ENCODE measurements at places on chromosomes 3 and 15.

DNA sequence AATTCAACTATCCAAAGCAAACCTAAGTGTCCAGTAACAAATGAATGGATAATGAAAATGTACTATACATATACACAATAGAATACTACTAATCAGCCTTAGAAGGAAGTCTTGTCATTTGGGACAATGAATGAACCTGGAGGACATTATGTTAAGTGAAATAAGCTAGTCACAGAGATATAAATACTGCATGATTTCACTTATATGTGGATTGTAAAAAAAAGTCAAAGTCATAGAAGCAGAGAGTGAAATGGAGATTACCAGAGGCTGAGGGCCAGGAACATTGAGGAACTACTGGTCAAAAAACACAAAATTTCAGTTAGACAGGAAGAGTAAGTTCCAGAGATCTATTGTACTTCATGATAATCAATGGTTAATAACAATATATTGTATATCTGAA, 33.6 kb downstream of the MYO5A start:
- DNase-seq: no peak

- DNase-seq: no peak
These were observed 27.9 kb downstream of the CD276 start for GRCh38 chr15:73712107-73712506.

DNA sequence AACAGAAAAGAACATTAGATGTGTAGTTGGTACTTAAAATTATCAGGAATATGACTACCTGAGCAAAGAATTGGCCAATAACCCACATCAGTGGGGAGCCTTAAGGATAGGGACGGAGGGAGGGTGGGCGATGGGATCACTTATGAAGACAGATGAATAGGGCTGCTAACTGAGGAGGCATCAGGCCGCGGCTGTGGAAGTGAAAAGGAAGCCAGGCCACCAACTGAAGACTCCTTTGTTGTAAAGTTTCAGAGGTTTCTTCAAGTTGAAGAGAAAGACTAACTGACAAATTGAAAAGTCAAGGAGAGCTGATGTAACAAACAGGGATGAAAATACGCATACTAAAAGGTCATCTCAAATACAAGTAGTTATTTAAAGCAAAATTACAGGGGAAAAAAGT, 135.6 kb upstream of the BHLHE40 start:
- DNase-seq: no peak

DNA sequence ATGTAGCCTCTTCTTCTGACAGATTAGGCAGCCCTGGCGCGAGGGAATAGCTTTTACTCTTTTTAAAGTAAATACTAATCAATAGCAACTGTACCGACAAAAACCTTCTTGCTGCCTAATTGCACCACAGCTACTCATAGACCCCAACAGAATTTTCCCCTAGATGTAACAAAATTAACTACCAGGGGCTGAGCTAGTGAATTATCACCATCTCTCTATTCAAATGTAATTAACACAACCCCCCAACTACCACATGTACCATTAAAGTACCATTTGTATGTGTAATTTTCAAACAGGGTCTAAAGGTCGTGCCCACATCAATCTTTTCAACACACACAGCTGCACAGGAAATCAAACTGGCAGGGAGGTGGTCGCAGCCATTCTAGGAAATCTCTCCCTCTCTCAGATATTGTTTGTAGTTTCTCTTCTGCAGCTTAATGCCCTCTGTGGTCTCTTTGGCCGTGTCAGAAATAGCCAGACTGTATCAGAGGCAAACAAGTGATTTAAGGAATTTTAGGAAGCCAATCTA, 322.9 kb downstream of the RORA start:
- DNase-seq: no peak

DNA sequence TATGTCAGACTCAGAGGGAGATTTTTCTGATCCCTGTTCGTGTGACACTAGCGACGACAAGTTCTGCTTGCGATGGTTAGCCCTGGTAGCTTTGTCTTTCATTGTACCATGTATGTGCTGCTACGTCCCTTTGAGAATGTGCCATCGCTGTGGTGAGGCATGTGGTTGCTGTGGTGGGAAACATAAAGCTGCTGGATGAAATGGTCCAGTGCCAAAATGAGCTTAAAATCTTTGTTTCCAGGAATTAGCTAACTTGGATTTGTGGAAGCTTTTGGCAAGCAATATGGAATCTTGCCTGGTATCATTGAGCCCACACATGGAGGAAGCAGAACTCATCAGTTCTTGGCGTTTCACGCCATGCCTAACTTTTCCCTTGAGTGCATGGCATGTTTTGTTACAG, 98.8 kb downstream of the SPRED1 start:
- no peak for DNase-seq

DNA sequence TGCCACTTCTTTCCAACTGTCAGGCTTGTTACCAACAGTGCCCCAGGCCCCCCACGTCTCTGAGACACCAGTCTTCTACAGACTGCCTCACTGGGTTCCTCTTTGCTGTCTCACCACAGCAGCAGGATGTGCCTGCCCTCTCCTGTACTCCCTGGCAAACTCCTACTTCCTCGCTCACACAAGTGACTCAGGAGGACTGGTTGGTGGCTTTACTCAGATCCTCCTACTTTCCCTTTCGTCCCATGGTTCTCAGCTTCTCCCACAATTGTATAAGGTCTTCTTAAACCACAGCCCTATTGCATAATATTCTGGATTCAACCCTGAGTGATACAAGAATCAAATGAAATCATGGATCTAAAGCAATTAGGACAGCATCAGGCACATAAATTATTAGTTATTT, 246.6 kb upstream of the PROK2 start:
- DNase-seq: no peak

- no peak for DNase-seq
These were observed 78.1 kb upstream of the RNF7 start for GRCh38 chr3:141659821-141660613.

DNA sequence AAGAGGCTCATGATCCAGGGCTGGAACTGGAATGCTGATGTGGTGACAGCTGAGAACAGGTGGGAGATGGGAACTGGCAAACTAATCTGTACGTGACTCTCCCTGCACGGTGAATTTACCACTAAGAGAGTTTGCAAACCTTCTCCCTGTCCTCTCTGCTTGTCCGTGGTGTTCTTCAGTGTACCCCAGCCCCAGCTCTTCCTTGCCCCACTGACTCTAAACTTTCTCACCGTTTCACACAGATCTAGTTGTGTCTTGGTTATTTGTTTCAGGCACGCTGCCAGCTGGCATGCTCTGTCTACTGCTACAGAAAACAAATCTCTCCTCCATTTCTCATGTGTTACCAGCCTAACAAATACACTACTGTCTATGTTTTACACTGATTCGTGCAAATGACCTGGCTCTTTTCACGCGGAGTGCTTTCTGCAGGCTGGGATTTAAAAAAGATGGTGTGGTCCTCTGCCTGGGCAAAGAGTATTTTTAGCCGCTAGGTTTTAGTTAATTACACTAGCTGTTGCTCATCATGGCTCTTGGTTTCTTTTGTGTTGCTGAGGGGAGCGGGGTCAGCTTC, 192.7 kb upstream of the LRIG1 start:
- DNase-seq: no peak

DNA sequence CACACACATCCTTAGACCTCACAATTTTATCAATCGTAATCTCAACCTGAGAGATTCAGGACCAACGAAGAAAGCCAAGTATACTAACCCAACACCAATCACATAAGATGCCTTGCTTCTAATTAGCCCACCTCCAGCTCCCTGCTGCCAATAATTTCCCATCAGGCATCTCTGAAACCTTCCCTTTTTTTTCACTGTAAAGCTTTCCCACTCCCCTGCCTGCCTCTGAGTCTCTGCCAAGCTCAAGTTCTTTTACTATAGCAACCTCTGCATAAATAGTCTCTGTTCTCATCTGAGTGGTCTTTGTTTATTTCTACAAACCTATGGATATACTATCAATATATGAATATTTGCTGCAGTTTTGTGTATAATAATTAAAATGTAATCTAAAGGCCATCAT, 86.5 kb downstream of the PIK3CB start:
- no peak for DNase-seq

- no peak for DNase-seq
These were observed 84.5 kb upstream of the ATP10A start for GRCh38 chr15:25947323-25948314.

GRCh38 chr3:54653456-54654195, 274.2 kb downstream of the LRTM1 start:
- DNase-seq: no peak

DNA sequence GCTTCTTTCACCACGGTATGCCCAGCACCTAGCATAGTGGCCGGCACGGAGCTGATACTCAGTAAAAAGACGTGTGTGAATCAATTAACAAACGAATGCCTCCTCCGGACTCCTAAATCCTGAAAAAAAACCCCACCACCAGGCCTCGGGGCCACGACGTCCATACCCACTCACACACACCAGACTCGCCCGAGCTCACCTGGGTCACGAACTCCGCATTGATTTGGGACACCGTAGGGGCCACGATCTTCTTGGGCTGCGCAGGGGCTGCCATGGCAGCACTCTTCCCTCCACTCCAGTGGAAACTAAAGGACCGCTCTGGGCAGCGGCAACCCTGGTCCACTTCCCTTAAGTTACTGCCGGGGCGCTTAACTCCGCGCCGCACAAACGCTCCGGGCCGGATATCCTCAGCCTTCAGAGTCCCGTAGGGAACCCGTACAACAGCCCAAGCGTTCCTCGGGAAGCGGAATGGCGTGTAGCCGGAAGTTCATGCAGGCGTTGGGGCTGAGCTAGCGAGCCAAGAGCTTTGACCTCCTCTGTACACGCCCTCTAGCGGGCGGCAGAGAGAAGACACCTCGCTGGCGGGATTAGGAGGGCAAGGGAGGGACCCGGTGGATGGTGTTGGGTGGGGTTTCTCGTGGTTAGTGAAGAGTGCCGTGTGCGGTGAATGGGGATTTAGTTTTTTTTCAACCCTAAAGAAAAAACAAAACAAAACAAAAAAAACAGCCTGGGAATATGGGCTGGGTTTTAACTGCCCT, at the start of gene AQR:
TSS of gene AQR (minus strand) at position 403 of the 758 bp plus-strand sequence. CDS start at position 274, 129 bp downstream.
- DNase-seq: peak; percentile 90

GRCh38 chr3:22366781-22367180, 615.8 kb upstream of the ZNF385D start:
- no peak for DNase-seq

- no peak for DNase-seq
These were observed 25.2 kb downstream of the PAQR5 start for GRCh38 chr15:69323893-69324430.

DNA sequence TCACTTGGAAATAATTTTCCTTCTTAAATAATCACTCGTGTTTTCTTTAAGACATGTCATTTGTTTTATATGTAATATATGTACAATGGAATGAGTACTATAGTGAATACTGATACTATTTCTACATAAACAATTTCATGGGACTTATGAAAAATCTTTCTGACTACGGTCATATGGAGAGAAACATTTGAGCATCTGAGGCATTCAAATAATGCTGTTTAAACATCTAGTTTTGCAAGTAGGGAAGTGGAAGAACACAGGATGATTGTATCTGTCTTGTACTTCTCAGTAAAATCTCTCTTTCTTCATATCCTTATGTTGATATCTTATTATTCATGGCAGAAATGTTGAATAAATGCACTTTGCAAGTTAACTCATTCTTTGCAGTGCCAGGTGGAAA, 599.5 kb upstream of the KCNMB2 start:
- DNase-seq: no peak

GRCh38 chr3:86814321-86814720, 176.6 kb downstream of the VGLL3 start:
- no peak for DNase-seq

- DNase-seq: no peak
These were observed 157.6 kb downstream of the KLF13 start for GRCh38 chr15:31483986-31484951.

GRCh38 chr3:106013971-106014370, 145.2 kb upstream of the CBLB start:
- DNase-seq: no peak

DNA sequence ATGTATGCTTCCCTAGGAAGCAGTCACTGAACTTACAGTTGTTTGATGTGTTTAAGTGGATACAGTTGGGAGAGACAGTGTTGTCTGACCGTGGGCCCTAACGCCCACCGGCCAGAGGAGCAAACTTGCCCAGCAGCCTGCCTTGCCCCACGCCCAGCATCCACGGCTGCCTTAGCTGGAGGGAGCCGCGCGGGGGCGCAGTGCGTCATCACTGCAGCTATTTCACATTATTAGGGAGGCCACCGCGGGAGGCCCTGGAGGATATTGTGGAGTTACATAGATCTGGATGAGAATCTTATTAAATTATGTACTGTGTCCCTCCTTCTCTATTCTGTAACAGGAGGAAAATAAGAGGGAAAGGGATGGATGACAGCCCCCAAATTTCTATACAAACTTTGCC, 267.2 kb downstream of the GABRG3 start:
- DNase-seq: no peak

GRCh38 chr15:23866832-23867231, 179.7 kb upstream of the NDN start:
- DNase-seq: no peak

DNA sequence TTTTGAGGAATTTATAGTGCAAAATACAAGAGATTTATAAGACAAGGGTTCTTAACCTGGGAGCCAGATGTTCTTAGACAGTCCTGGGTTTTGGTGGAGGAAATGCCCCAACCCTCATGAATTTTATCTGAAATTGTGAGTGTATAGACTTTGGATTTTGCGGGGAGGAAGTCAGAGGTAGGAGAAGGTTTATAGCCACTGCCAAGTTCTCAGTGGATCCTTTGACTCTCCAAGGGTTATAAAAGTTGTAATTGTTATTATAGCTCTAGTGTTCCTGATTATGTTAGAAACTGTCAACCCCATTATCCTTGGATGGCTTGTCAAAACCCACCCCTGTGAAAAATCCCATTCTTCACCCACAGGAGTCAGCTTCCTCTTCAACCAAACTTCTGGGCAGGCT, 183.6 kb downstream of the LRTM1 start:
- no peak for DNase-seq

- no peak for DNase-seq
These were observed 138.9 kb downstream of the EPHA3 start for GRCh38 chr3:89246326-89246725.

DNA sequence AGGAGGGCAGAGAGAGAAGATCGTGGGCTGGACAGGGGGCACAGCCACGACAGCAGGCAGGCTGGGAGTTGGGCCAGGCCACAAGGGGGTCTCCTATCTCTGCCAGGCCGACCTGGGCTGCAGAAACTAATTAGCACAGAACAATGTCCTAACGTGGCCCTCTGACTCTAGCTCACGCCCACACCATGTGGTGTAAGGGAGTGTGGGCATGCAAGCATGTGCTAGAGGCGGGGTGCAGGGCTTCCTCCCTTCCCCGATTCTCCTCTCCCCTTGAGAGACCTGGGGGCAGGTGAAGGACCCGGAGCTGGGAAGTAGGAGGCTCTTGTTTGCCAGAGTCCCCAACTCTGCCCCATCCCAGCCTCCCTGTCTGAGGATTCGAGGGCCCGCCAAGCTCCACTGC, 65.5 kb downstream of the LINGO1 start:
- DNase-seq: no peak

- no peak for DNase-seq
These were observed 98.3 kb upstream of the ALDH1A3 start for GRCh38 chr15:100781061-100781960.

- DNase-seq: no peak
These were observed 27.0 kb upstream of the APH1B start for GRCh38 chr15:63250312-63250965.

- no peak for DNase-seq
These were observed 60.1 kb downstream of the VGLL3 start for GRCh38 chr3:86930831-86931230.

- DNase-seq: no peak
These were observed 36.8 kb upstream of the VGLL4 start for GRCh38 chr3:11680509-11680908.

- DNase-seq: no peak
These were observed 1.1 kb downstream of the TM6SF1 start for GRCh38 chr15:83108266-83109219.

GRCh38 chr3:17352620-17353019, 389.8 kb downstream of the TBC1D5 start:
- DNase-seq: no peak
